ENCODE measurements at places on chromosomes 7 and 10.

DNA sequence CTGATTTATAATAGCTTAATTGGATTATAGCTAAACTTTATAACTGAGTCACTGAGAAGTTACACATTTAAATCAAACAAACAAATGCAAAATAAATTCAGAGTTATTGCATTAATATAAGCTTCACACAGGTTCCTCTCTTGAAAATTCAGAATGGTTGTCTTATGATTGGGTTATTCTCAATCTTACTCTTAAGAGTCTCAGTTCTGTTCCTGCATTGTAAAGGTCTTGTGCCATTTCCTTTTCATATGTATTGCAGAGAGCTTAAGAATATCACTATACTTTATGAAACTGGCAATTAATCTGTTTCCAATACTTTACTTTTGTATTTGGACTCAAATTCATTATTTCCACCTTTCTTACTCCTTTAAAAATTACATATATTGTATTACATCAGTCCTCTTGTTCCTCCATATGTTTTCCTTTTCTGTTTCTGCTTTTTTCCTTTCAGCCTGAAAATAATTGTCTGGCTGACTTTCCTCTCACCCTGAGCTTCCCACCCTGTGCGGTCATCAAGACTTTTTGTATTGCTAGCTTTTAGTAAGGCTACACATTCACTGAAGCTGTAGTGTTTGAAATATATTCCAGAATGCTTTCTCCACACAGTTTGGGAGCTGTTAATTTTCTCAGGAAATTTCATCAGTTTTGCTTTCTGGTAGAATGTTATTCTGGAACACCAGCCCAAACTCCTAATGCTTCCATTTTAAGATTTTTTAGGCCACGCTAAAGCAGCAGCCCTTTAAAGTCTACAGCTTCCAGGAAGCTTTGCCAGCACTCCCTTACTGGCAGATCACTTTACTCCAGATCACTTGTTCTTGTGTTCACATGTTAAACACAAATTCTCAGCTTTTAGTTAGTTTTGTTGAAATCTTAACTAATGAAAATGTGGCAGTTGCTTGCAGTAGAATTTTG, 139.4 kb downstream of the KCND2 start:
- no peak for DNase-seq

GRCh38 chr7:145082366-145083161, 246.7 kb upstream of the TPK1 start:
- no peak for DNase-seq

GRCh38 chr10:75662715-75663114, 231.3 kb downstream of the LRMDA start:
- no peak for DNase-seq

- no peak for DNase-seq
Measured at GRCh38 chr7:79968077-79968648, 166.5 kb upstream of the GNAI1 start.

GRCh38 chr10:59944339-59944935, 38.1 kb upstream of the CCDC6 start:
- DNase-seq = no peak

DNA sequence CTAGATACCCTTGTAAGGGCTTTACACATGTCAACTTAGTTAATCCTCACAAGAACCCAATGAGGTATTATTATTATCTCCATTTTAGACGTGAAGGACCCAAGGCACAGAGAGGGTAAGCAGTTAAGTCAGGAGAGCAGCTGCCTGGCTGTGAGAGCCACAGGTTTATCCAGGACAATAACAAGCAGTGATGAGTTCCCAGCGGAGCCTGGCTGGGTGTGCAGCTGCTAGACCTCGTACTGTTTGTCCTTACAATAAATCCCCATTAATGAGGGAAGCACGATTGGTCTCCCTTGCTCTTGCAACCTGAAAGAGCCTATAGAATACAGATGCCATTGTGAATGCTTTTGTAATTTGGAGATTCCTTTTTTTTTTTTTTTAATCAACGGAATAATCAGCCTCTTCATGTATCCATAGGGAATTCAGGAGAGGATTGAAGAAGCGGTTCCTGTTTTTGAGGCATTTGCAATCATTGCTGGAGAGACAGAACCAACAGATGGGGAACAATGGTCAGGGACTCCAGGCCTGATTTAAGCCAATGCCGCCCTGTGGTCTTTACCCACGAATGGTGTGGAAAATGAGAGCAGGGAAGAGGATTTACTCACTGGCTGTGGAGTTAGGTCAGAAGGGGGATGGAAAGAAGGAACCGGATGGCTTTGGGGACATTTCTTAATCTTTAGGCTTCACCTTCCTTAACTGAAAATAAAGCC, 12.3 kb upstream of the ASB4 start:
- DNase-seq = no peak

GRCh38 chr7:140209866-140210609, 33.3 kb upstream of the KDM7A start:
- peak; percentile 54 for DNase-seq

DNA sequence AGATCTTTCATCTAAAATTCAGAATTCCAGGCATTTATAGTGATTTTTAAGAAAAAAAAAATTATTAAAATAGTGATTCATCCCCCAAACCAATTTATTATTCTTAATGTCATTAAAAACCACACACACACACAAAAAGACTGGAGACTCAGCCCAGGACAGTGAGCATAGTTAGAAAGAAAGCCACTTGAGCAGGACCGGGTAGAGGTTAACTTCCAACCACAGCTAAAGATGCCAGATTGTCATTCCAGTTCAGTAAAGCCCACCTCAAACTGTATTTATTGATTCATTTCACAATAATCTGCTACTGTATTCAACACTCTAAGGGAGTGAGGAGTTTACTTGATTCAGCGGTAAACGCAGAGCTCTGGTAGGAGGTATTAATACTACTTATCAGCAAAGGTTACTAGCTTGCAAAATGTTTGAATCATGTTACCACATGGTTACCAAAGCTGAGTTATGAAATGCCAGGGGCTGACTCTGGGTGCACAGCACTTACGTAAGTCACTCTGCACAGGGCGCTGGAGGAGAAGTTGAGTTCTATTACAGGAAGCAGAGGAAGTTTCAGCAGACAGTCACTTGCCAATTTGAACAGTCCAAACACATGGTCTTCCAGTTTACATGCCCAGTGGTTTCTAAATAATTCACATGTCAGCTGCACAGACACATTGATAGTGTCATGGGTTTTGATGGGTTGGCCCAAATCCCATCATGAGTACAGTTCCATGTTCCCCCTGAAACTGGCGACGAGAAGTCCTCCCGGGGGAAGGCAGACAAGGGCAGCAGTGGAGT, 64.6 kb downstream of the KLF6 start:
- no peak for DNase-seq

DNA sequence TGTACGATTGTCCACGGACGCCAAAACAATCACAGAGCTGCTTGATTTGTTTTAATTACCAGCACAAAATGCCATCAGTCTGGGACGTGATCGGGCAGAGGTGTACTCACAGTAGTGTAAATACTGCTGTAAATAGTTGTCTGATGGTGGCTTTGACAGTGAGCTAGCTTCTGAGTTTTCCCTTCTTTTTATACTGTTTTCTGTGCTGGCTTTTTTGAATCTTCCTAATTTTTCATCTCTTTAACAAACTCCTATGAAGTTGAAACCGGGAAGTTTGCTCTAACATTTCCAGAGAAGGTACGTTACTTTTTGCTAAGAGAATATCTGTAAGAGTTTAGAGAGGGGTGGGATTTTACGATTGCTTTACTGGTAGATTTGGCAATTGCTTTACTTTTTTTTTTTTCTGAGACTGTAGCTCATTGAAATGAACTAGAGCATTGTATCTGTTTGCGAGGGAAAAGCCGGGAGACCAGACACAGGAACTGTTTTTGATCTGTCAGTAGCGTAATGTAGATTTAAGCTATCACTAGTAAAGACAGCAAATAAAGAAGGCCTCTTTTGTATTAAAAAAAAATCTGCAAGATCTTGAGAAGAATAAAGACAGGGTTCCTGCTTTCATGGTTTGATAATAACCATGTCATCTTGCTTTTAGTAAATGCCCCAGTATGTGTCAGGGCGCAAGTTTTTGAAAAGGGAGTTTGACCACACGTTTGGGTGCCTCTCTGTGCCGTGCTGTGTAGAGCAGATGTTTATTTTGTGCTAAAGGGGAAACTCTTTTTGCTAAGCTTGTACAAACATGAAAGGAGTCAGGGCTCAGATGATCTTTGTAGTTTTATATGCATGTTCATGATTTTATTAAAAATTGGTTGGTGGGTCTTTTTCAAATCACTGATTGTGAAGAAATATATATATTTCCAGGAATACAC, 712 bp downstream of the FOXP2 start:
- DNase-seq = no peak

- DNase-seq = no peak
Measured at GRCh38 chr7:39051707-39052106, 74.0 kb downstream of the POU6F2 start.

DNA sequence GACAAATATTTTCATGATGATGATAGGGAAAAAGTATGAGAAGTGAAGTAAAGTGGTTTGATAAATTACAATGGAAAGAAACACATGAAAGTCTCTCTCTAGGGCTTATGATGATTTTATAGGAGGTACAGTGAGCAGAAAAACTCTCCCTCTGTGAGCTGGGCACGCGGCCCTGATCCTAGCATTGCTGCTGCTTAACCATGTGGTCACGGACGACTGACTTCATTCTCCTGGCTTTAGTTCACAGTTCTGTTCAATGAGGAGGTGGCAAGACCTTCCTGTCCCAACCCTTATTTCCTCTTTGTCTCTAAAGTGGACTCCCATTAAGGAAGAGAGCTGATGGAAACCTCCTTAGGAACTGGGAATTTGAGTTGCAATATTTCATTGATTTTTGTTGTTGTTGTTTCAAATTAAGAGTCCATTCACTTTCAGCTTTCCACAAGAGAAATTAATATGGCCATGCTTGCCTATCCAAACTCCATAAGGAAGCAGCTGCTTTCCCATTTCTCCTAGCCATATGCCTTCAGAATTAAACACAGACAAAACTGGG, 8.2 kb upstream of the PON3 start:
- no peak for DNase-seq

DNA sequence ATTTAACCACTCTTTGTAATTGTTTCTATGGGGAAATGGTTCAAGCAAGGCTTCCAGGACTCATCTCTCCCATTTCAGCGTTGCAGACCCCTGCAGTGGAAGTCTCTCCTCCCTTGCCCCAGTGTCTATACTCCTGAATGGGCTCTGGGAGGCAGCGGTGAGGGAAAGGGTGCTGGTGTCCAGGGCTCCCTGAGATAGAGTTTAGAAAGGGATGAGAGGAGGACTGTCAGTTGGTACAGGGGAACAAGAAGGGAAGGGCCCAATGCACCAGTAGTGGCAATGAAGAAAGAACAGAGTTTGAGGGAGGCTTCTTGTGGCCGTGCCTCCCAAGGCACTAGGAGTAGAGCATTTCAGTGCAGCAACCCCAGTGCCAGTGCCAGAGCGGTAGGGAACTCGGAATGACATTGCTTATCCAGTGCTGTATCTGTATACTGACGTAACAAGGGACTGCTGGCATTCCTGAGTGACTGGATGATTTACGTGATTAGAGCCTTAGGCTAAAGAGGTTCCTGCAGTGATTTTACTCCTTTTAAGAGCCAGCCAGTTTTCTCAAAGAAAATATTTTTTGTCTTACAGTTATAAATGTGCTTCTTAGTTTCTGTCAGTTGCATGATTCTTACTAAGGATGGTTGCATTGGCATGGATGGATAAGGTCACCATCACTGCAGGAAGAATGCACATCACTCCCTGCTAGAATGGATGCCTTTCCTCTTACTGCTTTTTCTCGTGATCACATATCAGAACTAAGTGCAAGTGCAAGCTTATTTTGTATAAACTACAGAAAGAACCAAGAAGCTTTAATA, 28.0 kb downstream of the PRPF18 start:
- no peak for DNase-seq
